ENCODE measurements at places on chromosomes 13 and 19. TPM values are rescaled to one million over a fixed set of nuclear protein-coding genes. Genes with fewer than 3 reads are reported as not detected.

Gene BEST2
- total RNA-seq = 0.05 TPM

Gene S1PR4
- total RNA-seq = 0.29 TPM

Gene FAM216B
- not detected for total RNA-seq

Gene ATXN8OS
- total RNA-seq = not detected

Gene C1QTNF9
- total RNA-seq = not detected

DNA sequence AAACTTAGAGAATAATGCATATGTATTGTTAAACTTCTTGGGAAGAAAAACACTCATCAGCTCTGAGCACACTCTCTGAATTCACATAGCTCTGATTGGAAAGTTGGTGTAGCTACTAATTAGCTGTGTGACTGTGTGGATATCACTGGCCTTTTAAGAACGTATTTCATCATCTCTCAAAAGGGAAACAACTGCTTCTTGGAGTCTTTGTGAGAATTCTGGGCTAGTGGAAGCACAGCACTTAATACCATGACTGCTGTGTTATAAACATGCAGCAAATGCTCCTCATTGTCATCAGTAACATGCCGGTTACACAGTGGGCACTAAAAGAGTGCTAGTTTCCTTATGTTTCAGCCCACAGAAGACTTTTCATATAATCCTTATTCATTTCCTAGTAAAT, 220.9 kb upstream of the CSNK1A1L start:
- peak; percentile 12 for DNase-seq

DNA sequence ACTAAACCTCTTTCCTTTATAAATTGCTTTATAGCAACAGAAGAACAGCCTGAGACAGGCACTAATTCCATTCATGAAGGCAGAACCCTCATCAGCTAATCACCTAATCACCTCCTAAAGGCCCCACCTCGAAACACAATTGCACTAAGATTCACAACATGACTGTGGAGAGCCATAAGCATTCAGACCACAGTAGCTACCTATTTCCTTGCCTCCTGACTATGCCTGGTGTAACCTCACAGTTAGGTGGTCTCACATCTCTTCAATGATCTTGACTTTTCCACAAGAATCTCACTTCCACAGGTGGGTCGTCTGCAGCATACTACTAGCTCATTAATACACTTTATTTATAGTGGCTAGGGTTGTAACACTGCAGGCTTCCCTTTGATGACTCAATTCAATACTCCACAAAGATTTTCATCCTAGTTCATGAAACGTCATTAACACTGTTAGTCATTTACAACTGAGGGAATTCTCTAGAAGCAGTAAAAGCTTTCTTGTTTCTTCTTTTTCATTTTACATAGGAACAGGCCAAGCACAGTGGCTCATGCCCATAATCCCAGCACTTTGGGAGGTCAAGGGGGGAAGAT, 27.1 kb downstream of the STK24 start:
- DNase-seq = no peak

GRCh38 chr13:35698911-35699576, 222.6 kb upstream of the MAB21L1 start:
- DNase-seq = no peak

DNA sequence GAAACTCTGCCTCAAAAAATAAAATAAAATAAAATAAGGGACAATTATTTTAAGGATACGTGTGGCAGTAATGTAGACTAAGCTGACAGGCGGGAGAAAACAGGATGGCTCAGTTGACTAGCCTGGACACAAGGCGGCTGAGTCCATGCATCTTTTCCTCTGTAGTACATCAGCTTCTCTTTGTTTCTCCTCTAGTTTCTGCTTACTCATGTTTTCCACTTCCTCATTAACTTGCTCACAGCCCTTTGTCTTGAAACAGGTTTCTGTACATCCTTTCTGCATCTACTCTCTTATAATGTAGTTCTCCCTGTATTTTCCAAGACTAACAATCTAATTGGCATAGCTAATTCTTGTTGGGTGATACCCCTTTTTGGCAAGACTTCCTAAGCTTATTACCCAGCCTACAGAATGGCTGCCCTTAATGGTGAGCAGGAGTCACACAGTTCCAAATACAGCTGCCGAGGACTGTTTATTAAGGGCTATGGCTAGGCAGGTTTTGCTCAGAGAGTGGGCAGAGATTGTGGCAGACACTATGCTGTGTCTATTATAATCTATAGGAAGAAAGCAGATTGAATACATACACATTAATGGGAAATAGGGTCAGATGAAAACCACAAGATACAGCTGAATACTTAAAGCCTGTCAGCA, 58.7 kb upstream of the KLF5 start:
- no peak for DNase-seq

DNA sequence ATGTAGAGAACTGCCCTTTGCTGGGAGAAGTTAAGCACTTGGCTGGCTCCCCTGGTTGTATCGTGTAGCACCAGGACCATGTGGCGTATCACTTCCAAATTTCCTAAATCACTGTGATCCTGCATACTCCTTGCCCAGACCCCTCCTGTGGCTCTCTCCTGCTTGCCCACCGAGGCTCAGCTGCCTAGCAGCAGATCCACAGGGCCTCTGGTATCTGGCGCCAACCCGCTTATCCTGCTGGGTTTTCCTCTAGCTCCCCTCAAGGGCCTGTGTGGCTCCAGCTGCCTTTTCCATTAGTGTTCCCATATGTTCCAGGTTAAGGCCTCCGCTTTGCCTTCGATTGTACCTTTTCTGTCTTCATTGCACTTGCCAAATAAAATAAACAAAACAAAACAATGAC, 16.5 kb downstream of the LRCH1 start:
- DNase-seq = no peak

DNA sequence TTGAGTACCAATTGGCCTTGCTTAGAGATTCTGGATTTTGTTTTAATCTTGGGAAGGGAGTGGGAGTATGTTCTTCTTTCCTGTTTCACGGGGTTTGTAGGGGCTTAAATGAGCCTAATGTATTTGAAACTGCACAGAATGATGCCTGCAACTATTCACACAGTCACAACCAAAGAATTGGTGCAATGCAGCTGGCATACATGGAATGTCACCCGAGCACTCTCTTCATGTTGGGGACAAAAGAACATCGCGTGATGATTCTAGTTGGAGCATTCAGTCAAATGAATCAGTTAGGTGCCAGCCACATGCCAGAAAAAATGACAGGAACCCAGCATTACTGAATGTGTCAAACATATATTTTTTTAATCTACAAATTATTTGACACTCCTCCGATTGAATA, 22.1 kb downstream of the STARD13 start:
- no peak for DNase-seq

DNA sequence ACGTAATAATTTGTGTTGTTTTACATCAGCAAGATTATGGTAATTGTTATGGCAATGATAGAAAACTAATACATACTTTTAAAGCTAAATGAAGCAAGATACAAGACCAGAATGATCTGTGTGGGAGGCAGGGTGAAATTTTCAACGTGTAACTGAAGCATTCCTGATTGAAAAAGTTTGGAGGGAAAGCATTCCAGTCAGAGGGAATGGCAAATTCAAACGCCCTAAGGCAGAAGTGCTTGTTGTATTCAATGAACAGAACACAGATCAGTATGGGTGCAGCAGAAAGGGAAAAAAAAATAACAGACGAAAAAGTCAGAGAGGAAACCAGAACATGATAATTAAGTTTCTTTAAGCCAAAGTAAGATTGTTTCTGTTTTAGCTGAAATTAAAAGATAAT, 928.5 kb upstream of the SLITRK1 start:
- no peak for DNase-seq

DNA sequence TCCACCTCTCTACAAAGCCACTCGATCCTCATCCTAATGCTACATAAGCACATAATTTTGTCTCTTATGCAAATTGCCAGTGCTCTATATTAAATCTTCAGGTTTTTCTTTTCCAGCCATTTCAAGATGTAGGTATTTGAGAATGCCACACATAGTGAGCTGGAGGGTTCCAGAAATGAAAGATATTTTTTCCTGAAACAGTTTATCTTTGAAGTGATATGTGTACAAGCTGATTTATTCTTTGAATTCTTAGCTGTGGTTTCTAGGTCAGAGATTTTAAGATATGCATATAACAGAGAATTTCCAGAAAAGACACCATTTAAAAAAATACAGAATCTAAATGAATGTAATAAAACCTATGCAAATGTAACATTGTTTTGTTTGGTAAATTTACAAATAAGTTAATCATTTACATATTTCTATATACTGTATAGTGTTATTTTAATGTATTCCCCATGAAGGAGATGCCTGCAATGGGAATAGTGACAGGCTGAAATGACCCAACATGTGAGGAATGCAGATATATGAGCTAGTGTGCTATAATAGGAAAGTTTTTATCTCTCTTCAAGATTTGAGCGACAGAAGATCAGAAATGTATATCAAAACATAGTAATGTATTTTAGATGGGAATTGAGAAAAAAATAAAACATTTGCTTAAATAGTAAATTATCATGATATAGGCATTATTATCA, 570.2 kb downstream of the SLITRK1 start:
- DNase-seq = peak; percentile 6

DNA sequence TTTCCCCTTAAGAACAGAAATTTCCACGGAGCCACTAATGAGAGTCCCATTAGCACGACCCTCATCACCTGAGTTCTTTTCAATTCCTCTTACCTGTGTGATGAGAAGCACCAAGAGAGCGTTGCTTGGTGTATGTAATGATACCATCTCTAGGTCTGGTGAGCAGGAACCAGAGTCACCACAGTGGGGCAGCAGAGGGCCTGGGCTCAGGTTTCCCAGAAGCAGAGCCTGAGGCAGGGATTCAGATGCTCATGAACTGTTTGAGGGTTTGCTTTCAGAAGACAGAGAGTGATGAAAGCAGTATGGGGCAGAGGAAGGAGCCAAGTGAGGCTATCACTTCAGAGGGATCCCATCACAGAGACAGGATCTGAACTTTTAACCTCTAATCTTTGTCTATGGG, 3.1 kb upstream of the PTPRH start:
- DNase-seq = no peak

- DNase-seq = peak; percentile 66
These were observed 703 bp downstream of the NEK3 start for GRCh38 chr13:52158629-52159158.

DNA sequence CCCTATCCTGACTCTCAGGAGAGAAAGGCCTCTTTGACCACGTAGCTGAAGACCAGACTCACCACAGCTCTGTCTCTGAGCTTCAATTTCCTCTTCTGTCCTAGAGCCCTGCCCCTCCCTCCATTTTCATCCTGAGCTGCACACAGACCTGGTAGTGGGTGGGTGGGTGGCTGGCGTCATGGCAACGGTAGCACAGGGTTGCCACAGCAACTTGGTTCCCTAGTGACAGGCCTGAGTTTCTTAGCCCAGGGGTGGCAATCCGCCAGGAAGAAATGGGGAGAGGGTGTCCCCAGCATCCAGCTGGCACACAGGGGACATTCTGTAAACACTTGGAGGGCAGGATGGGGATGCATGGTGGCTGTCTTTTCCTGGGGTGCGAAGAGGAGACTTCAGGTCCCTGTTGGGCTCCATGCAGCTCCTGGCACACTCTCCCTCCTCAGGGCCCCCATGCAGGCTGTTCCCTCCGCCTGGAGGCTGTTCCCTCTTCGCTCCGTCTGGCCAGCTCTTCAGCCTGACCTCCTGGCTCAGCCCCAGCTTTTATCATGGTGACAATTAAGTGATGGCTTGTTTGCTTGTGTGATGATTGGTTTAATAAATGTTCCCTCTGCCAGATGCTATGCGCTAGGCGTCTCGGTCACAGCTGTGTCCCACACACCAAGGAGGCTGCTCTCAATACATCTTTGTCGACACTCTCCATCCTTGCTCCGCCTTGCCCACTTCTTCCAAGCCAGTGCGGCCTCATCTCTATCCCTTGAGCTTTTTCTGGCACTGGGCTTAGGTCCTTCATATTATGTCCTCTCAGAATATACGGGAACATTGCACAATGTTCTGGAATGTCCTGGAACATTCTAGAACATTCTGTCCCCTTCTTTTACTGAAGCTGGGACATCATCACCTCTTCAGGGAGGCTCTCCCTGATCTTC, 7.4 kb upstream of the KLHL26 start:
- no peak for DNase-seq

DNA sequence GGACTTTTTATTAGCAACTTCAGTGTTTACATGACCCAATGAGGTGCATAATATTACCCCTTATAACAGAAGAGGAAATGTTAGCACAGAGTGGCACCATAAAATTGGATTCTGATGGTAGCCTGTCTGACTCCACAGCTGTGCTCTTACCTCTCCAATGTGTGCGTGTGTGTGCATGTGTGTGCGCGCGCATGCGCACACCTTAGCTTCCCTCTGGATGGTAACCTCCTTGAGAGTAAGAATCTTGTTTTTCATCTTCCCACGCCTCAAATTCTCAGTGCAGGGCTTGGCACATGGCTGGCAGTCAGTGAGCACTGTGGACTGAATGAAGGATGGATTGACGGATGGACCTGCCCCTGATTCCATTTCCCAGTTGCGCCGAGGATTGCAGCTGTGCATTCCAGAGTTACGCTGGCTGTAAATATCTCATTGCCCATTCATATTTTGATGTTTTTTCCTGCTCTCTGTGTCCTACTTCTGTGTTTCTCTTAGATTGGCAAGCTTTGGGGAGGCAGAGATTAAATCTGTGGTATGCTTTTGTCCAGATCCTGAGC, 99.2 kb upstream of the WASF3 start:
- peak; percentile 78 for DNase-seq

- no peak for DNase-seq
These were observed 20.8 kb upstream of the ASPDH start for GRCh38 chr19:50534478-50534877.

- DNase-seq = no peak
These were observed 381.1 kb downstream of the LIG4 start for GRCh38 chr13:107834281-107834680.

- DNase-seq = peak; percentile 42
These were observed 389.4 kb downstream of the RFC3 start for GRCh38 chr13:34207334-34207733.

- no peak for DNase-seq
These were observed 44.7 kb downstream of the EFNB2 start for GRCh38 chr13:106490569-106491321.

DNA sequence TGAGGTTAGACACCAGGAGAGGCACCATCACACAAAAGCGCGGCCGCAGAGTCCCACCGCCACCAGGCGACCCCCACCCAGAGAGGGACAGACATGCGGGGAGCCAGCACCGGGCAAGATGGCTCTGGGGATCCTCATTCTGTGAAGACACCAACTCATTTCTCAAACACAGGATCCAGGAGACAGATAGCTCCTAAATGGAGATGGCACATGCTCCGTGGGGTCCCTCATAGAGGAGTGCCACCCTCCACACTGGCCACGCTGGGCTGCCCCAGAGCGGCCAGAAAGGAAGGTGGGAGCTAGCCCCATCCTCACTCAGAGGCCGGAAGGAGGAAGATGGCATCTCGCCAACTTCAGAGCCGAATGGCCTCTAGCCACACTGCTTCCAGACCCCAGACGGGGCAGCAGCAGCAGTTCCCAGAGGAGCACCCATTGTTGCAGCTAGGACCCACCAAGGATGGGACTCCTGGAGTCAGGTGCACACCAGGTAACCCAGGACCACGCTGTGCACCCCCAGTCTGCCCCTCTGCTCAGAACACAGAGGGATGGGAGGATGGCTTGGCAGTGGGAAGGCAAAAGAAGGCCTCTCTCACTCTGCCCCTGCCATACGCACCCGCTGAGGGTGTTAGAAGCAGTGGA, 78.6 kb downstream of the ZIC5 start:
- no peak for DNase-seq
